ENCODE measurements at places on chromosomes 3 and 15.

DNA sequence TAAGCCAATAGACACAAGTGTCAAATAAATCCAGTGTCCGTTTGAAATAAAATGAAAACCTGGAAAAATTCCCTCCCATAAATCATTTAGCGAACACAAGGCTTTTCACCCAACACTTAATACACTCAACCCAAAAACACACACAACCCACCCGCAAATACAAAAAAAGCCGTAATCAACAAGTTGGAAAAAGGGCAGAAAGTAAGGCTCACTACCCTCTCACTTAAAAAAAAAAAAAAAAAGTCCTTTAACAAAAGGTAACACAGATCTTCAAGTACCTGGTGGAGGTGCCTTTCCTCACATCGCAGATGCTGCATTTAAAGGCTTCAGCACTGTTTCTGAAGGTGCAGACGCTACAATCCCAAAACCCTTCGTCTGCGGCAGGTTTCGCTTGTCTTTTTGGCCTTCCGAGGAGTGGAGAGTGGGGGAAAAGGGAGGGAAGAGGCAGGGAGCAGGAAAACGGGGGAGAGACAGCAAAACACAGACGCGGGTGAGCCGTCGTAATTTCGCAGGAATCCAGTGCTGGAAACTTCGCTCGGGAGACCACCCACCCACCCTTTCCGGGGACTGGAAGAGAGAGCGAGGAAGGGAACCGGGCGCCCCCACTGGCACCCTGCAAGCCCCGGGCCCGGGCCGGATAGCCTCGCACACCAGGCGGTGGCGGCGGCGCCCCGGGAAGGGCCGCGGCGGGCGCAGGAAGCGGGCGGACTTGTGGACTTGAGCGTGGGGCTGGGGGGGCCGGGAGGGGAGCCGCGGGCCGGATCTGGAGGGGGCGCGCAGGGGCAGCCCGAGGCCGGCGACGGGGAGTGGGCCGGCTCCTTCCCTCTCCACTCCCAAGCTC lies 401.8 kb downstream of the SHQ1 start:
- peak; percentile 20 for DNase-seq

- DNase-seq, result no peak
Observed at GRCh38 chr3:21020681-21021080, 730.3 kb downstream of the ZNF385D start.

GRCh38 chr3:15731024-15731423 lies 66.8 kb downstream of the ANKRD28 start:
- DNase-seq, result no peak

- DNase-seq, result no peak
Observed at GRCh38 chr3:184733971-184734608, 22.2 kb upstream of the MAGEF1 start.

- no peak for DNase-seq
Observed at GRCh38 chr15:72463702-72464101, 10.4 kb upstream of the ARIH1 start.

DNA sequence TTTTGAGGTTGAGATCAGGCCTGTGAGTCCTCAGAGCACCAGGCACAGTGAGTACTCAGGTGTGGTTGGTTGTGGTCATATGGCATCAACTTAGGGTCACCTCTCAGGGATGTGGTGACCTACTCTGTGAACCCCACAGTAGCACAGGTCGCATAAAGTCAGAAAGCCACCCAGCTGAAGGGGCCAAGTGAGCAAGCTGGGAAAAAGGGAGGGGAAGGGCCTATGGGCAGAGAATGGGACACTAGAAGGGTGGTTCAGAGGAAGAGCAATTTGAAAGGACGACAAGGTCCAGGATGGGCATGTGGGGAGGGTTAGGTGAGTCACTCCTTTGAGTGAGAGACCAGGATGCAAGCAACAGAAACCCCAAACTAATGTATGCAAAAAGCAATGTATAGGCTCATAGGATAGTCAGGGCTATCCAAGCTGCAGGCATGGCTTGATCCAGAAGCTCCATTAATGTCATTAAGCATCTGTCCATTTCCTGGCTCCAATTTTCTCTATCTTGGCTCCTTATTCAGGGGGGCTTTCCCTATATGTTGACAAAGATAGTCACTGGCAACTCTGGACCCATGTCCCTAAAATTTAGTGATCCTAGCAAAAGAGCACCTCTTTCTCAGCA lies 33.5 kb downstream of the HMCES start:
- no peak for DNase-seq

DNA sequence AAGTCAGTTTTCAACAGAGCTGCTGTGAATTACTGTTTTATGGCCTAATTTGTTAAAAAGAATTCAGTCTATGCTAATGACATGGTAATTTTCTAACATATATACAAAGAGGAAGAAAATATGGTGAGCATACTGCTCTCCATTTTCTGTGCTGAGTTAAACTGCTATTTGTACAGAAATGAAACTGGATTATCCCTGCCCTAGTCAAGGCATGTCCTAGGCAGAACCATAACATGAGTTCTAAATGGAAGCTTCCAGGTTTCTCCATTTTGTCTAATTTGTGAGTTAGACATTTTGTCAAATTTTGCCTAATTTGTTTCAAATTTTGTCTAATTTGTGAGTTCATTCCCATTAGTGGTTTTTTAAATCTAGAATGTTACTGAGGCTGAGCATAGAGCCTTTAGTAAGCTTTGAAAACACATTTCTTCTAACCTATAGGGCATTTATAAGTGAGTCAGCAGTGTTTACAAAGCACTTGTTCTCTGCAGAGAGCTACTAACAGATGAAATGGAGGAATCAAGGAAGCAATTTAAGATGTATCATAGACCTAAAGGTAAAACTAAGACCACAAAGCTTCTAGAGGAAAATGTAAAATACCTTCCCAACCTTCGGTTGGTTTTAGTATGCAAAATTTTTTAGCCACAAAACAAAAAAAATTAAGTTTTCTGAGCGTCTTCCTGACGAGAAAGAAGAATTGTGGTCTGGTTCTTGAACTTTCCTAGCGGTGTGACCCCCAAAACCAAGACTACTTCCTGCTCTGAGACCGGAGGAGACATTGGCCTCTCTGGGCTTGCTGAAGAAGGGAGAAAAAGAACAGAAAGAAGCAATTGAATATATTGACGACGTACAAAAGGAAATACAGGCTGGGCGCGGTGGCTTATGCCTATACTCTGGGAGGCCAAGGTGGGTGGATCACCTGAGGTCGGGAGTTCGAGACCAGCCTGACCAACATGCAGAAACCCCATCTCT lies 9.8 kb downstream of the P2RY14 start:
- no peak for DNase-seq

DNA sequence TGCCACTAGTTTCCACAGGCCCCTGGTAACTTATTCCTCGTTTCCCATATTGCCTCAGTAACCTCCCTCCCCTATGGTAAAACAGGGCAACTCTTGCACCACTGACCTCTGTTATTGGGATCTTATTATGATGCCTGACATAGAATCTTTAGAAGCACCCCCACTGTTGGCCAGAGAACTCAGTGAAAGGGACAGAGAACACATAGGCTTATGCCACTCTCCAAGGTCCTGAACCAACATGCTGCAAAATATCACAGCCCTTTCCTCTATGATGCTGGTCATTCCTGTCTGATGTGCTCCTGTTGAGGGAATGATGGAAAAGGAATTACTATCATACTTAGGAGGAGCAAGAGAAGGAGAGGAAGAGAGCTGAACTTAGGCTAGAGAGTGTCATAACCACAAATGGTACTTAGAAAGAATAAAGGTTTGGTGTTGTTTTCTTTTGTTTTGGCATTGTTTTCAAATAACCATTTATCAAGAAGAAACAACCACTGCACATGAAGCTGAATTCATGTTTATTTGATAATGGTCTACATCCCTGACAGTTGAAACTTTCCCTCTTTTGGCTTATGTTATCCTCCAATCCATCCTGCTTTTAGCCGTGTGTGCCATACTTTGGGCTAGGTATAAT lies 330.2 kb downstream of the EPHB1 start:
- DNase-seq, result no peak

DNA sequence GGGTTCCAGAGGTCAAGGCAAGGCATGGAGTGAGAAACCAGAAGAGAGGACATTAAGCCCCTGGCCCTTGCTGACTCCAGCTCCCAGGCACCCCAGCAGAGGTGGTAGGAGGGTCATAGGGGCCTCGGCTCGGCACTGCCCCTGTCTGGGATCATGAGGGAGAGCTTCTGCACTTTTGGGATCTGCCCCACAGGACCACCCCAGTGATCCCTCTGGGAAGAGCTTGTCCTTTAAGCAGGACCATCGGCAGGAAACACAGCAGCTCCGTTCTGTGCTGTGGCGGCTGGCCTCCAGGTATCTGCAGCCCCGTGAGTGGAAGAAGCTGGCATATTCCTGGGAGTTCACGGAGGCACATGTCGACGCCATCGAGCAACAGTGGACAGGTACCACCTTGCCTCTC lies 35.5 kb downstream of the ANKDD1A start:
- DNase-seq, result no peak

- DNase-seq, result no peak
Observed at GRCh38 chr3:38630606-38631005, 18.9 kb downstream of the SCN5A start.

GRCh38 chr15:50184863-50185504 lies 3.0 kb downstream of the SLC27A2 start:
- DNase-seq, result no peak

DNA sequence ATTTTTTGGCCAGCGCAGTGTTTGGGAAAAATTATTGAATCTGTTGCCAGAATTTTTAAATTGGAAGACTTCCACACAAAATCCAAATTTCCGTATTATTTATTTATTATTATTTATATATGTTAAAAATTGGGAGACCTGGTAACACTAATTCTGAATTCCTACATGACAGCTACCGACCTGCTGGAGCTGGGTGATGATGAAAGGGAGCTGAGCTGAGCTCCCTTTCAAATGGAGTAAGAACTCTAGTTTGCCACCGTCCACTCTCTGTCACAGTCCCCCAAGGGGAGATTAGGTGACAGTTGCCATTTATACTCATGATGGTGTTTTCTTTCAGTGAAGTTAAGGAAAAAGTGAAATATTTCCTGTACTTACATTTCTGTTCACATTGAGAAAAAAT lies 1.4 kb downstream of the CRTC3 start:
- DNase-seq, result no peak

DNA sequence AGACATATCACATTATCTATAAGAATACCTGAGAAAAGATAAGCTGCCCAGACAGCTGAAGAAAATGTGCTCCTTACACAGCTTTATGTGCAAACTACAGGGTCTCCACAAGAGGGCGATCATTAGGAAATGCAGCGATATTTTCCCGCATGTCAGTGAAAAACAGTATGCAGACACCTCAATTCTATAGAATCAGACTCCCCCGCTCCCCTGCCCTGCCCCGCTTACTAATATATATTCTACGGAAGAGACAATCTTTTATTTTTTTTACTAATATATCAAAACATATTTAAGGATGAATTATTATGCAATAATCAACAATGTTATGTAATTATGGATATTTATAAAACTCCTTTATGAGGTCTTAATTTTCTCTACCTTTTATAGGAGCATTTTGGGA lies 681.3 kb downstream of the ROBO1 start:
- no peak for DNase-seq

DNA sequence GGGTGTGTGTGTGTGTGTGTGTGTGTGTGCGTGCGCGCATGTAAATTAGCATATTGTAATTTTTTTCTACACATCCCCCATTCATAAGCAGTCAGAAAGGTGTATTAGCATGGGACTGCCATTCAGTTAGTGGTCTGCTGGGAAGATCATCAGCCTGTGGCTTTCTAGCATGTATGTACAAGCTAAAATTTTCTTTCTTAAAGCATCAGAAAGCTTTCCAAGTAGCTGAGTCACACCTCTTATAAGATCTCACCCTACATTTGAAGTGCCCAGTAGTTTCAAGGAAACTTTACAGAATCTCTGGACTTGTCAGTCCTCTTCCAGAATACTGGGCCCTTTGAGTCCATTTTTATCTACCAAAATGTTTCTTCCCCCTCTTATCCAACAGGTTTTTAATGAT lies 411.4 kb upstream of the TPRG1 start:
- no peak for DNase-seq

- DNase-seq, result no peak
Observed at GRCh38 chr3:82633319-82633718, 871.9 kb upstream of the GBE1 start.

DNA sequence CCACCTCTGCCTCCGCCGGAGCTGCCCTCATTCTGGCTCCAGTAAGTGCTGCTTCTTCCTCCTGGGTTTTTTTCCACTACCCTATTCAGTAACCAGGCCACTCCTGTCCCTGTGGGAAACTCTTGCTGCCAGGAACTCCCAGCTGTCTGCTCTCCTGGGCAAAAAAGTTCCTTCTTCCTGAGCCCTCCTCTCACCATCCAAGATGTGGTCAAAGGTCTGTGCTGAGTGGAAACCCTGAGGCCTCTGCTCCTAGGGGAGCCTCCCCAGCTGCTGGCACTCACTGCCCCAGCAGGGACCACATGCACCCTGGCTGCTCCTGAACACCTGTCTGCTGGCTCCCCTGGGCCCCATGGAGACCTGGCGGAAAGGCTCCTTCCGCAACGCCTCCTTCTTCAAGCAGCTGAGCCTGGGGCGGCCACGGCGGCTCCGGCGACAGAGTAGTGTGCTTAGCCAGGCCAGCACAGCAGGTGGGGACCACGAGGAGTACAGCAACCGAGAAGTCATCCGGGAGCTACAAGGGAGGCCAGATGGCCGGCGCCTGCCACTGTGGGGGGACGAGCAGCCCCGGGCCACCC lies 454 bp downstream of the C15orf62 start:
- no peak for DNase-seq

DNA sequence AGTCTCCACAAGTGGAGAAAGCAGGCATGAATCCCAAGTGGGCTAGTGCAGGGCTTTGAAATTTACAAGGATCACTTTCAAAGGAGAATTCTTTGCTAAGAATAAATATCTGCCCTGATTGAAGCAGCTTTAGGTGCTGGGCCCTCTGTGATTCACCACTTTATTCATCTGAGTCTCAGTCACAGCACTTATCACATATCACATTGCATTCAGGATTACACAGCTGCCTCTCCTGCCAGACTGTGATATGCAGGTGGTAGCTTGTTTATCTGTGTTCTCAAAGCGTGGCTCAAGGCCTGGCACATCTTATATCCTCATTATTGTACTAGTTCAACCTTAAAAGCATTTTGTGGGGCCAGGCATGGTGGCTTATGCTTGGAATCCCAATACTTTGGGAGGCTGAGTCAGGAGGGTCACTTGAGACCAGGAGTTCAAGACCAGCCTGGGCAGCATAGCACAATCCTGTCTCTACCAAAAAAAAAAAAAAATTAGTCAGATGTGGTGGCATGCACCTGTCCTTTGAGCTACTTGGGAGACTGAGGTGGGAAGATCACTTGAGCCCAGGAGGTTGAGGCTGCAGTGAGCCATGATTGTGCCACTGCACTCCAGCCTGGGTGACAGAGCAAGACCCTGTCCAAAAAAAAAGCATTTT lies 156.9 kb upstream of the EIF1B start:
- DNase-seq, result no peak

GRCh38 chr3:141815667-141816066 lies 52.5 kb downstream of the GRK7 start:
- no peak for DNase-seq

- no peak for DNase-seq
Observed at GRCh38 chr3:134468519-134468918, 17.3 kb downstream of the ANAPC13 start.

- DNase-seq, result no peak
Observed at GRCh38 chr3:11001658-11002021, 9.1 kb downstream of the SLC6A1 start.

- peak; percentile 52 for DNase-seq
Observed at GRCh38 chr3:49017971-49018706, at the start of gene DALRD3. TSS of gene DALRD3 (minus strand) at chr3:49018580. CDS start at chr3:49018564, 16 bp downstream.

Data from activated CD4-positive, alpha-beta T cell treated with anti-CD3 and anti-CD28 coated beads, Interleukin-2, amount 50 U/mL, for 1 hour (primary cell).